Bronchial epithelial cell (primary cell): ENCODE measurements at places on chromosomes 3 and 15. TPM values are rescaled to one million over a fixed set of nuclear protein-coding genes. Genes with fewer than 3 reads are reported as not detected.
A peak's percentile ranks its signal among the peaks of the same experiment; 100 is the strongest.

GRCh38 chr3:119723022-119723421 lies 20.2 kb downstream of the CFAP91 start:
- no peak for DNase-seq

GRCh38 chr3:12984023-12984823 lies 89.0 kb downstream of the IQSEC1 start:
- DNase-seq: peak; percentile 53

The CHRFAM7A gene
- total RNA-seq: under 0.01 and 0.51 TPM in 2 replicates

The GPX1 gene
- 533 and 633 TPM in 2 replicates for total RNA-seq

GRCh38 chr3:74501007-74501406 lies 113.5 kb downstream of the CNTN3 start:
- peak; percentile 8 for DNase-seq

The RBP2 gene
- total RNA-seq: not detected in 2 replicates

The OCA2 gene
- total RNA-seq: 0.26 TPM in 2 replicates

- peak; percentile 54 for DNase-seq
These were observed 493.4 kb upstream of the TGFBR2 start for GRCh38 chr3:30112902-30113484.

DNA sequence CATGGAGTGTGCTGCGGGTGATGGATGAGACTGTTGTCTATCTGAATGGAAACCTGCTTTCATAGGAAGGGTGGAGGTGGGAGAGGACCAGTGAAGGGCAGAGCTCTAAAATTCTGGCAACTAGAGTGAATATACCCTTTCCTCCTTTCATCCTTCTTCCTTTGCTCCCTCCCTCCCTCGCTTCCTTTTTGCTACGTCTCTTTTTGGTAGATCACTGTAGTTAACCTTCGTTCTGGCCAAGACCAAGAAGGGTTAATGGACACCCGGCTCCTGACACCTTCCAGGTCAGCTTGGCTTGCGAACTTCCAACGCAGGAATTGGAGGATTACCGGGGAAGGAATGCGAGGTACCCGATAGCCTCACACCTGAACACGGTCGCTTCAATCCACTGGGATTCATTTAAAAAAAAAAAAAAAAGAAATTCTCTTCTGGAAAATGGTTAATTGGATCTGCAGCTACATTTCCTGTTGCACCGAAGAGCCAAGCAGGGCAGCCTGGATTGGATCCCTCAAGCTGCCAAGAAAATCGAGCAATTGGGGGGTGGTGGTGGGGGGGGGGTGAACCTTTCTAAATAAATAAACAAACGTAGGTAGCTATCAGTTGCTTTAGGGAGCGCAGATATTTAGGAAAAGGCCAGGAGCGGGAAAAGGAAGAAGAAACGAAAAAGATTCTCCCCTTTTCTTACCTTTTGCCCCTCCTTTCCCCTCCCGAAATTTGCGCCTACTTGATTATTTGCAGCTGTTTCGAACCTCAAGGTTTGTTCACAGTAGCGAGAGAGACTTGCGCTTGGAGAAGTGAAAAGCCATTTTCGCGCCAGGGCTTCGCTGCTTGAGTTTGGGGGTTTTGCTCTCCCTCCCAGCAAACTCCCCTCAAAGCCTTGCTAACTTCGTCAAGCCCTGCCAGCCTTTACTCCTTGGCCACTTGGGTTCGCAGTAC lies 9.5 kb upstream of the NR2F2 start:
- no peak for DNase-seq

- DNase-seq: no peak
These were observed 15.0 kb upstream of the C15orf61 start for GRCh38 chr15:67505675-67506572.

DNA sequence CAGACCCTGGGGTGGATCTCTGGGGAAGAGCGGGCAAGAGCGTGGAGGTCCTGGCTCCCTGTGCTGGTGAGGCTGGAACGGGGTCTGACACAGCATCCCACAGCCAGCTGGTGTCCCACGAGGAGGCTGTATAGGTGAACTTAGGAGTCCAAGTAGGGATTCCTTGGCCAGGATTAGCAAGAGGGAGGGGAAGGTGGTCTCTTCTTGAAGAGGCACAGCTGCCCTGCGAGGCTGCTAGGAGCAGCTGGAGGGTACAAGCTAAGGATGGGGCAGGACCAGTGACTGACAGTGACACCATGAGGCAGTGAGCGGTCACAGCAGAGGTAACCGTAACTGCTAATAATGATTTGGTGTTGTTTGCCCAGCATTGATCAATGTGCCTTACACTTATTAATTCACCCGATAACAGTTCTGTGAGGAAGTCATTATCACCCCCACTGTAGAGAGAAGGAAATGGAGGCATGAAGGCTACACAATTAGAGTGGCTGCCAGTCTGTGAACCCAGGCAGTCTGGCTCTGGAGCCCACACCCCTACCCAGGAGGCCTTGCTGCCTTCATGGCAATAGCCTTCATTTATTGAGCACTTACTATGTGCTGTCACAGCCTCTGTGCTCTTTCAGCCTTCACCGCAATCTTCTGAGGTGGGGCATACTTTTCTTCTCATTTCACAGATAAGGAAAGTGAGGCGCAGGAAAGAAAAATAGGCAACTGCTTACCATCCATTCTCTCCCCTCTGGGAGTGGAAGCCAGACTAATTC lies 59.4 kb downstream of the TMEM44 start:
- peak; percentile 28 for DNase-seq

The SYNPR gene
- not detected in 2 replicates for total RNA-seq

DNA sequence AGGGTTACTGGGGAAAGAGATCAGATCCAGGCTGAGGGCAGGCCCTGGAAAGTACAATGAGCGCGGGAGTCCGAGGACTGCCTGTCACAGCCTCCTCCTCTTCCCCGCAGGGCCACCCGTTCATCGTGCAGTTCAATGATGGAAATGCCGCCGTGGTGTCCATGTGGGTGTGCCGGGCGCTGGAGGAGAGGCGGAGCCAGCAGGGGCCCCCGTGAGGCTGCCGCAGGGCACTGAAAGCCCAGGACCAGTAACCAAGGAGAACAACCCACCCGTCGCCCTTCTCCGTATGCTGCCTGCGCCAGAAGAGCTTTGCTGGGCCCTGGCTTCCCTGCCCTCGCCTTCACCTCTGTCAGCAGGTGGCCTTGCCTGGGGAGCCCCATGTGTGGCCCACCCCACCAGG lies 18.8 kb upstream of the SKOR1 start:
- no peak for DNase-seq

- DNase-seq: no peak
These were observed 96.1 kb downstream of the OPA1 start for GRCh38 chr3:193688834-193689714.

The TP63 gene
- 122 TPM in 2 replicates for total RNA-seq

DNA sequence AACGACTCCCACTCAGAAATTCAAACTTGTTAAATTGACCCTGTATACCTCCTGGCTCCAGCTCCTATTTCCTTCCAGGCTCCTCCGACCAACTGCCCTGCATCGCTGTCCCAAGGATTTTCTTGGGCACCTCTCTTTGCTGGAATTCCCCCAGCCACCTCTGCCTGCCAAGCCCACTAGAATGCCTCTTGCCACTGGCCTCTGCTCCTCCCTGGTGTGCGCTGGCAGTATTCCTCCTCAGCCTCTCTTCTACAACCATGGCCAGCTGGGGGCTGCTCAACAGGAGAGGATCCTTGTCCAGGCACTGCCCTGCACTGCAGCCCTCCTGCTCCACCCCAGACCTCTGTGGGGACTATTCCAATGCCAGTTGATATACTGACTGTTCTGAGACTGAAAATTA lies 7.4 kb downstream of the WNT7A start:
- no peak for DNase-seq

- peak; percentile 52 for DNase-seq
These were observed 11.6 kb upstream of the CLDN18 start for GRCh38 chr3:137998121-137999042.

DNA sequence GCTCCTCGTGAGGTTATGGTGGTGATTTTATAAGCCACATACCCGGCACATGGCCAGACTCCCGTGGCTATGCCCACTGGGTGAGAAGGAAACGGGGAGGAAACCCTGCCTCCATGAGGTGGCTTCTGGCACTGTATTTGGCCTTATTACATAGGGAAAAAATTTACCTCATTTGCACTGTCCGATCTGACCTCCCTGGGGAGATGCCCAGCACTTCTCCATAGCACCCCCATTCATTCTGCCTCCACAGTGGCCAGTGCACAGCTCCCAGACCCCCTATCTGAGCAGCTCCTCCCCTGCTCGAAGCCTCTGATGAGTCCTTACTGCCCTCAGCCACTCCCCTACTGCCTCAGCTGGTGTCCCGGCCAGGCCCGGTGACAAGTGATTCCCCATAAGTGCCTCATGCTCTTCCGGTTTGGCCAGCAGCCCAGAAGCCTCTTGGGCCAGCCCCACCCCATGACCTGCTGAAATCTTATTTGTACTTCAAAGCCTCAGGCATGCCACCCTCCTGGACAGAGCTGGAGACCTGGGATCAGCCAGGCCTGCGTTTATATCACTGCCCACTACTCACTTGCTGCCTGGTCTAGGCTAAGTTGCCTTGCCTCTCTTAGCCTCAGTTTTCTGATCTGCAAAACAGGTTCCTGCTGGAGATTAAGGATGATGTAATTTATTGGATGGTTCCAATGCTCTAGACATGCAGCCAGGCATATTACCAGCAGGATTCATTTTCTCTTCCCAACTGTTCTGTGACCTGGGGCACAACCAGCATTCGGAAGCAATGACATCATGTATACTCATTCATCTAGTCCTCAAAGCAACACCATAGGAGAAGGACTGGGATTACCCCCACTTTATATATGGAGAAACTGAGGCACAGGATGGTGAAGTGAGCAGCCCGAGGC lies 30.6 kb upstream of the SLC6A6 start:
- DNase-seq: peak; percentile 70

The PARP16 gene
- 1.5 and 2.1 TPM in 2 replicates for total RNA-seq

GRCh38 chr3:8555113-8555661 lies 53.6 kb downstream of the LMCD1 start:
- no peak for DNase-seq

GRCh38 chr3:125306620-125307019 lies 68.5 kb downstream of the ZNF148 start:
- no peak for DNase-seq

GRCh38 chr15:89023311-89023961 lies 64.8 kb upstream of the ABHD2 start:
- DNase-seq: peak; percentile 78

The ADAMTS17 gene
- 1.1 and 2.0 TPM in 2 replicates for total RNA-seq

The PRSS50 gene
- not detected in 2 replicates for total RNA-seq

The CLDN16 gene
- 0.26 and 0.51 TPM in 2 replicates for total RNA-seq

- no peak for DNase-seq
These were observed 100.2 kb upstream of the BOC start for GRCh38 chr3:113111011-113111707.

The ITIH1 gene
- total RNA-seq: not detected in 2 replicates

GRCh38 chr3:157938154-157938779 lies 168.0 kb downstream of the SHOX2 start:
- peak; percentile 60 for DNase-seq

The CD96 gene
- total RNA-seq: not detected in 2 replicates

DNA sequence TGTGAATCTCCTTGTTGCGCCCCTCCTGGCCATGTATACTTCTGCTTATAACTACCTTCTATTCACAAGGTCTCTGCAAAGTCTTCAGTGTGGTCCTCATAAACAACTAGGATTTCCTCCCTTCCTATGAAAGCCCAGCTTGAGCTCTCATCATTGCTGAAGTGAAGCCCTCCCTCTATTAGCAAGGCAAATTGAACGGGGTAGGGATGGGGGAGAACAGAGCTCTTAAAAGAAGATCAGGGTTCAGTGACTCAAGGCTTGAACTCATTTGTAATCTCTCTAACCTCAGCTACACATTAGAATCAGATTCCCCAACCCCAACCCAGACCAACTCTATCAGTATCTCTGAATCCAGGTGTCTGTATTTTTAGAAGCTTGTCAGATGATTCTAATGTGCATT lies 88.3 kb upstream of the ST8SIA2 start:
- DNase-seq: no peak

GRCh38 chr3:150129166-150129565 lies 158.5 kb upstream of the PFN2 start:
- no peak for DNase-seq

The EOGT gene
- 29.8 and 33.2 TPM in 2 replicates for total RNA-seq

GRCh38 chr3:118882353-118882947 lies 152.2 kb downstream of the IGSF11 start:
- peak; percentile 54 for DNase-seq

The P2RY1 gene
- total RNA-seq: 13.7 and 24.5 TPM in 2 replicates
